ENCODE measurements at places on chromosomes 5 and 9. TPM values are rescaled to one million over a fixed set of nuclear protein-coding genes. Genes with fewer than 3 reads are reported as not detected.

- no peak for DNase-seq
- peaks cover 11% of the 10 kb centered on the region for H3K4me1 ChIP-seq
- no peak overlapping the region for H3K4me3 ChIP-seq
- H3K27ac ChIP-seq: no peak overlapping the region
- H3K36me3 ChIP-seq: peaks cover 2% of the 10 kb centered on the region
- H3K27me3 ChIP-seq: no peaks in the 10 kb centered on the region
Measured at GRCh38 chr9:17230646-17231045, 95.8 kb downstream of the CNTLN start.

GRCh38 chr9:124359855-124360678, 55.2 kb downstream of the PSMB7 start:
- no peak overlapping the region for H3K27ac ChIP-seq
- no peak overlapping the region for H3K4me3 ChIP-seq
- H3K36me3 ChIP-seq: peaks cover 4% of the 10 kb centered on the region
- H3K27me3 ChIP-seq: no peaks in the 10 kb centered on the region

- H3K36me3 ChIP-seq: no peaks in the 10 kb centered on the region
- H3K4me3 ChIP-seq: no peak overlapping the region
- H3K27me3 ChIP-seq: no peaks in the 10 kb centered on the region
- H3K27ac ChIP-seq: no peak overlapping the region
- no peak for DNase-seq
Measured at GRCh38 chr5:54221135-54221534, 89.2 kb downstream of the ARL15 start.

GRCh38 chr9:136943291-136944211, 987 bp downstream of the FBXW5 start:
- peaks cover 15% of the 10 kb centered on the region for H3K36me3 ChIP-seq
- no peak overlapping the region for H3K27ac ChIP-seq
- DNase-seq: no peak
- H3K4me3 ChIP-seq: peak overlapping the region; percentile 70

DNA sequence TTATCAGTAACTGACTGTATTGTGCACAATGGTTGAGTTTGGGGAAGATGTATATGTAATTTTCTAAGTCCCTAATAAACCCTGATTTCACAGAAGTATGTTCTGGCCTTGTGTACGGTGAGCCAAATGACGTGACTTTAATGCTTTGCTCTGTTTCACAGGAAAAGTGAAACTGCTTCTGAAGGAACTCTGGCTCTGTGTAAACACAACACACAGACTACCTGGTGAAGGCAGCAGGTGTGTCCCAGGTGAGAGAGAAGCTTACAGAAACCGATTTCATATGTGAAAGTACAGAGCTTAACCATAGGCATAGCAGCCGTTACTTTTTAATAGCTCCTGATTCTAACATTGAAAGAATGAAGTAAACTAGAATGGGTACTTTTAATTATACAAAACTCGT, 31.9 kb downstream of the ICE1 start:
- H3K27me3 ChIP-seq: no peaks in the 10 kb centered on the region
- H3K4me1 ChIP-seq: peaks cover 7% of the 10 kb centered on the region
- no peak for DNase-seq
- no peak overlapping the region for H3K4me3 ChIP-seq
- peaks cover 31% of the 10 kb centered on the region for H3K36me3 ChIP-seq

CCDC192 gene
- total RNA-seq: 2.1 TPM

KYAT1 gene
- 8.0 TPM for total RNA-seq

OLFML2A gene
- total RNA-seq: 37.4 TPM

DNA sequence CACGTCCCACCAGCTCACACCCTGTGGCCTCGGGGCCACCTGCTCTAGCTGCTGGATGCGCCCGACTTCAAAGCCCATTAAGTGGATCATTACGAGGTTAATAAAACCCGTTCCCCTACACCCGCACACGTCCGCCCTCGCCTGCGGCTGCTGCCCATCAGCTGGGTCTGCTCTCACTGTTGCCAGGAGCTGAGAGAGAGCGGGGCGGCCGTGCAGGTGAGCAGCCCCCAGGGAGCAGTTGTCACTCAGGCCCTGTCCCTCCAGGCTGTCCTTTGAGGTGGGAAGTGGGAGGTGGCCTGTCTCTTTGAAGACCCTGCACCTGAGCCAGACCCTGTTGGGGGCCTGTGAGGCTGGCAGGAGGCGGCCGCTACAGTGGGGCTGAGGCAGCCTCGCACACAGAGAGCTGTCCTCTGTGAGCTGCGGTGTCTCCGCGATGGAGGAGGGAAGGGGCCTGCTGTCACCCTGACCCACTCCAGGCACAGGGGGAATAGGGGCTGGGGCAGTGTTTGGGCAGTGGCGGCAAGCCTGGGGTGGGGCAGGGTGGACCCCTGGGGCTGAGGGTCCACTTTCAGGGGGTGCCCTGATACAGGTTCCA, 12.8 kb upstream of the UNC5A start:
- DNase-seq: no peak
- H3K4me3 ChIP-seq: no peak overlapping the region
- H3K36me3 ChIP-seq: no peaks in the 10 kb centered on the region
- peaks cover 2% of the 10 kb centered on the region for H3K4me1 ChIP-seq
- no peak overlapping the region for H3K27ac ChIP-seq

RNF180 gene
- total RNA-seq: 10.0 TPM

DNA sequence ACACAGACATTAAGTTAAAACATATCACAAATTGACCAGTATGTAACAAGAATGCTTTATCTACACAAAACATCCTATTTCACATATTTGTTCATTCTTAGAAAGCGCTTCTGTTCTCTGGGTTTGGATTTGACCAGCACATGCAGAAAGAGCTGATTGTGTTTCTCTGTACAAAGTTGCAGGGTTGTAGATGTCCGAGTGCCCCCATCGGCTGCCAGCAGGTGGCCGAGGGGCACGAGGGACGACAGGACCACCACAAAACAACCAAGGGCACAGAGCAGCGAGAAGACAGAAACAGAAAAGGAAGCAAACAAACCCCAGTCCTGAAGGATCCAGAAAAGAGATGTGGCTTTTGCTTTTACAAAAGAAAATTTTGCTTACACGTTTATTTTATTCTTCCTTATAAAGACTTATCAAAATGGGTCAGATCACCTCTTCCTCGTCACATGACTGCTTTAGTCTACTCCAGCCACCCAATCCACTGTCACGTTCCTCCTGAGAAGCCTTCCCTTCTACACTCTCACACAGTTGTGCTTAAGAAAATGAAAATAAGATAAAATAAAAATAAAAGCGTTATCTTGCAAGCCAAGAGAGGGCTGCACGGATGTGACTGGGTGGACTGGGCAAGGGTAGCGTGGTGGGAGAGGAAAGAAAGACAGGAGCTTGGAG, 9.5 kb downstream of the OTP start:
- no peak overlapping the region for H3K27ac ChIP-seq
- H3K36me3 ChIP-seq: no peaks in the 10 kb centered on the region
- H3K4me1 ChIP-seq: peaks cover 12% of the 10 kb centered on the region
- H3K4me3 ChIP-seq: peak overlapping the region; percentile 66

ADAMTSL2 gene
- 7.0 TPM for total RNA-seq

DNA sequence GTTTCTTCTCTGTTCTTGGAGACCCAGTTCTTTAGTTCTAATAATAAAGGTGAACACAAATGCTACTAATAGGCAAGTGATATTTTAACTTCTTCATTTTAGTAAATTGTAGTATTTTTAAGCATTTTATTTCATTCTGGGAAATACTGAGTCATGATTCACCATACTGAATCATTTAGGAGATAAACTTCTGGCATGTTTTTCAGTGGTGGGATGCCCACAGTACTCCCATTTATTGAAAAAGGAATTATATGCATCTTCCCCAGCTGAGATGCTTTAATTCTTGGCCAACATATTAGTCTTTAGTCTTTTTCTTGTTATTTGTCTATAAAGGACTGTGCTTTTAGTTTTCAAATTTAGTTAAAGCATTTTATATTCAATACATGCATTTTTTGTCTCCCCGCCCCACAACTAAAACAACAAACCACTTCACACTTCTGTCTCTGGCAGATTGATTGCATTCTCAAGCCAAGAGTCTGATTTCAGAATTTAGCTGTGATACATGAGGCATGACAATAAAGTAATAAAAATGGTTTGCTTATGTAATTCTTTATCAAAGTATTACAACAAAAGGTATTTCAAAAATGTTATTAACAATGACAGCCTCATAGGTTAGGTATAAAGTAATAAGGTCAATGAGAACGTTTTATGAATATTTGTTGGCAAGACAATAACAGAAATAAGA, 125.2 kb upstream of the CDH18 start:
- no peak overlapping the region for H3K4me3 ChIP-seq
- no peaks in the 10 kb centered on the region for H3K36me3 ChIP-seq
- H3K27ac ChIP-seq: no peak overlapping the region
- DNase-seq: no peak

DNA sequence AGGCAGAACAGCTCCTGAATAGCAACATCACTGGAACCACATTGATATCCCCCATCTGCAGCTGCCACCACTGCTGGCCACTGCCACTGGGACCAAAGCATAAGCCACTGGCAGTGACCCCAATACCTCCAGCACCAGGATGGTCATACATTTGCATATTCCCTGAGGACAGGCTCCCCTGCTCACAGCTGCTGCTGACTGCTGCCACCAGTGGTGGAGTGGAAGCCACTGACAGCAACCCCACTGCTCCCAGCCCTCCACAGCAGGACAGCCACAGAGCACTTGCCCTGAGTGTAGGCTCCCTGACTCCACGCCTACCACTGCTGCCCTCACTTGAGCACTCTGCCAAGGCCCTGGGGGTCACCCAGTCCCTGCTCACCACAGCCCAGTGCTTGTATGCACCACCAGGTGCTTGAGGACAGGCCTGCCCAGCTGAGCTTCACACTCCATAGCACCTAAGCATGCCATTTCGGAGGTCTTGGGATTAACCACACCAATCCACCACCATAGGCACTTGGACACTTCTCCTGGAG, 327.4 kb upstream of the RPS23 start:
- H3K27ac ChIP-seq: no peak overlapping the region
- no peak for DNase-seq
- no peaks in the 10 kb centered on the region for H3K4me1 ChIP-seq
- H3K27me3 ChIP-seq: no peaks in the 10 kb centered on the region
- H3K4me3 ChIP-seq: no peak overlapping the region
- H3K36me3 ChIP-seq: peaks cover 4% of the 10 kb centered on the region

- no peak for DNase-seq
- H3K36me3 ChIP-seq: peaks cover 13% of the 10 kb centered on the region
- no peak overlapping the region for H3K4me3 ChIP-seq
Measured at GRCh38 chr9:3224931-3225330, 300.9 kb downstream of the RFX3 start.

EGFL7 gene
- total RNA-seq: 35.6 TPM

ERCC8 gene
- total RNA-seq: 15.8 TPM

TRIM36 gene
- 1.3 TPM for total RNA-seq
